ENCODE measurements at places on chromosomes 7 and 10. TPM values are rescaled to one million over a fixed set of nuclear protein-coding genes. Genes with fewer than 3 reads are reported as not detected.

GRCh38 chr7:17942231-17942630, 1.9 kb upstream of the SNX13 start:
- no peak for DNase-seq
- no peak overlapping the region for H3K4me3 ChIP-seq
- H3K36me3 ChIP-seq: no peaks in the 10 kb centered on the region
- no peaks in the 10 kb centered on the region for H3K27me3 ChIP-seq
- peaks cover 16% of the 10 kb centered on the region for H3K4me1 ChIP-seq

DNA sequence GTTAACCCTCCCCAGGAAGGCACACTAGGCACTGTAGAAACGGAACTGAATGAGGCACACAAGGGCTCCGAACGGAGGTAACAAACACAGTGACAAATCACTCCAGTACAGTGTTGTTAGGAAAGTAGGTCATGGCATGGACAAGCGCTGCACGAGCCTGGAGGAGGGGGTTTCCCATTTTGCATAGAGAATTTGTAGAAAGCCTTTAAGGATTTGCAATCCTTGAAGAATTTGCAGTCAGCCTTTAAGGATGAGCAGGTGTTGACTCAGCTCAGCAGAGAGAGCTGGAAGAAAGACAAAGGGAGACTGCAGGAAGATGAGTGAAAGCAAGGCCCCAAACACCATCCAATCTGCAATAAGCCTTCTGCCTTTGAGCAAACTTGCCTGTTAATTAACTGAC, 51.1 kb upstream of the PPP1R3C start:
- H3K27ac ChIP-seq: no peak overlapping the region
- H3K4me3 ChIP-seq: no peak overlapping the region
- H3K27me3 ChIP-seq: no peaks in the 10 kb centered on the region
- DNase-seq: no peak
- no peaks in the 10 kb centered on the region for H3K4me1 ChIP-seq

DNA sequence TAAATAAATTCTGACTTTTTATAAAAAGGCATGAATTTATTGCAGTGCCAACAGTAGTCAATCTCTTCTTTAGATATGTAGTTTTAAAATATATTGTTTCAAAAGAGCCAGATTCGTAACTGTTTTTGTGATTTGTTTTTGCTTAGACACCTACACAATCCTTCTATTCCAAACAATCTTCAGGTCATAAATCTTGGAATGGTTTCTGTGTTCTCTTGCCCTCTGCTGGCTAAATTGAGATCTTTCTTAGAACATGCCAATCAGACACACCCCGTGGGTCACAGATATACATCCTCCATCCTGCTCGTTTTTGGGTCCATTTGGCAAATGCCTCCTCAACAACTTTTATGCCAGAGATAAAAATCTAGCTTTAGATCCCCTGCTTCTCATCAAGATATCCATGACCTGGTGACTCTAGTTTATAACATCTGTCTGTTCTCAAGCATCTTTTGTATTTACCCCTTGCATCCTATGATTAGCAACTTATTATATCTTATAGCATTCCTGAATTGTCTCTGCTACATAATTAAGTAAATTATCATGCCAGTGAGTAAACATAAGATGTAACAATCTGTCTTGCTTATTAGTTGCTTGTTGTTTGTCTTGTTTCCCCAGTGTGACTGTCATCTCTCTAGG, 35.3 kb upstream of the IFRD1 start:
- H3K4me3 ChIP-seq: no peak overlapping the region
- no peaks in the 10 kb centered on the region for H3K36me3 ChIP-seq
- H3K27me3 ChIP-seq: no peaks in the 10 kb centered on the region
- no peak overlapping the region for H3K27ac ChIP-seq
- DNase-seq: peak; percentile 59

GRCh38 chr7:137488038-137488437, 144.5 kb upstream of the PTN start:
- H3K4me1 ChIP-seq: no peaks in the 10 kb centered on the region
- no peak overlapping the region for H3K4me3 ChIP-seq
- no peak overlapping the region for H3K27ac ChIP-seq
- H3K27me3 ChIP-seq: no peaks in the 10 kb centered on the region

- no peaks in the 10 kb centered on the region for H3K4me1 ChIP-seq
- no peaks in the 10 kb centered on the region for H3K36me3 ChIP-seq
- H3K27ac ChIP-seq: no peak overlapping the region
- no peaks in the 10 kb centered on the region for H3K27me3 ChIP-seq
- H3K4me3 ChIP-seq: no peak overlapping the region
Measured at GRCh38 chr7:27586825-27587224, 75.9 kb downstream of the HIBADH start.

GRCh38 chr10:79982861-79983260, 34.0 kb upstream of the SFTPD start:
- H3K27ac ChIP-seq: no peak overlapping the region
- H3K36me3 ChIP-seq: no peaks in the 10 kb centered on the region
- H3K27me3 ChIP-seq: peaks cover 48% of the 10 kb centered on the region
- DNase-seq: no peak
- H3K4me3 ChIP-seq: no peak overlapping the region

DNA sequence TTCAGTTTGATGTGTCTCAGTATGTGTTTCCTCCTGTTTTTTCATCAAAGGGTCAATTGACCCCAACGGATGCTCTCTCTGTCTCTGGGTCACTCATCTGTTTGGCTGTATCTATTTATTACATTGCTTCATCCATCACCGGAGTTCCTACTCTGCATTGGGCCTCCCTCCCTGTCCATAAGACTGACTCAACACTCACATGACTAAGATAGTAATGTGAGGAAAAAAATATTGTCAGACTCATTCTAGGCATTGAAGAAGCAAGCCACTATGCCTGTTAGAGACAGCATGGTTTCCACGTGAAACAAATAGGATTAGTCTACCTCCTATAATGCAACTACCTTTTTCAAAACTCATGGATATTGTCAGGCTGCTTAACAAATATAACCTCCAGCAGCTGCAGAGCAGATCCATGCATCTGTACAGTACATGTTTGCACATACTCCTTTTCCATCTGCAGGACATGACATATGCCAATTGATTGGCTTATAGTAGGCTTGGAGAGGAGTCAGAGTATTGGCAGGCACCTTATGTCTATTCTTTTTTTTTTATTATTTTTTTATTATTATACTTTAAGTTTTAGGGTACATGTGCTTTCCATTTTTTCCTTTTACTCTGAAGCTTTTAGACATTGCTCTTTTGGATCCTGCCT, 275.2 kb downstream of the LRRTM3 start:
- H3K4me1 ChIP-seq: no peaks in the 10 kb centered on the region
- no peaks in the 10 kb centered on the region for H3K27me3 ChIP-seq
- H3K4me3 ChIP-seq: no peak overlapping the region
- no peak overlapping the region for H3K27ac ChIP-seq

- H3K27me3 ChIP-seq: no peaks in the 10 kb centered on the region
- no peak overlapping the region for H3K27ac ChIP-seq
- no peak overlapping the region for H3K4me3 ChIP-seq
- no peak for DNase-seq
- H3K36me3 ChIP-seq: no peaks in the 10 kb centered on the region
- H3K4me1 ChIP-seq: no peaks in the 10 kb centered on the region
Measured at GRCh38 chr10:82256275-82256674, 381.3 kb downstream of the NRG3 start.

OR2A7 gene
- 3.6 TPM for total RNA-seq

SNCG gene
- total RNA-seq: 7.3 TPM

DNA sequence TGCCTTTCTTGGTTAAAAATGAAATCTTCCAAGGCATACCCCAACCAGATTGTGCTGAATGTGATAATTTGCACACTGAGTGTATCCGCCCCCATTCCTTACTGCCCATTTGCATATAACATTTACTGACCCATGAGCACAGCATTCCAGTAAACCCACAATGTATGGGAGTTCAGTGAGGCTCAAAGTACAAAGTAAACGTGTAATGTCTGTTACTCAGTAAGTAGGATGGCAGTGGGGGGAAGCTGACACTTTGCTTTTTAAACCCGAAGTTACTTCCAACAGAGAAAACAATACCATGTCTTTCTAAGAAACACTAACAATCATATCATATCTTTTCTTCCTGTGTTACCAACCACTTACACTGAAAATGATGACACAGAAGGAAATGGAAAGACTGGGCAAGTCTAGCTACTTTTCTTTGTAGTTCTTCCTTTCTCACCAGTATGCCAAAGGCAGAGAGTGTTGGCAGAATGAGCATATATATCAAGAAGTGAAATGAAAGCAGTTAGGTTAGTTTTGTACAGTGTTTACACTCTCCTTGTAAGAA, 27.1 kb upstream of the SOSTDC1 start:
- H3K4me3 ChIP-seq: no peak overlapping the region
- H3K27me3 ChIP-seq: no peaks in the 10 kb centered on the region
- no peak overlapping the region for H3K27ac ChIP-seq
- H3K4me1 ChIP-seq: no peaks in the 10 kb centered on the region
- no peaks in the 10 kb centered on the region for H3K36me3 ChIP-seq
- no peak for DNase-seq

DNA sequence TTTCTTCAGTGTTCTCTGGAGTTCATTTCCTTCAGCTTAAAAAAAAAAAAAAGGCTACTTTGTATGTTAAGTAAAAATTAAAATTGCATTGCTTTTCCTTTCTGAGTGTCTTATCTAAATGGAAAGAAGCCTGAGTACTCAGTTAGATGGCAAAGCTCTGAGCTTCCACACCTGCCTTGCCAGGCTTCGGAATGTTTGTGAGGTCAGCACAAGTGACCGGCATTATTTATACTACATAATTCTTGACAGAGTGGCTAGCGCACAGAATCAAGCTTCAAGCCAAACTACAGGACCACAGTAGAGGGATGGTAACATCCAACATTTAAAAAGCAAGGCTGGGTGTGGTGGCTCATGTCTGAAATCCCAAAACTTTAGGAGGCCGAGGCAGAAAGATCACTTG, 17.3 kb downstream of the PIP4K2A start:
- no peak overlapping the region for H3K27ac ChIP-seq
- no peak overlapping the region for H3K4me3 ChIP-seq
- no peaks in the 10 kb centered on the region for H3K27me3 ChIP-seq
- DNase-seq: no peak

DNA sequence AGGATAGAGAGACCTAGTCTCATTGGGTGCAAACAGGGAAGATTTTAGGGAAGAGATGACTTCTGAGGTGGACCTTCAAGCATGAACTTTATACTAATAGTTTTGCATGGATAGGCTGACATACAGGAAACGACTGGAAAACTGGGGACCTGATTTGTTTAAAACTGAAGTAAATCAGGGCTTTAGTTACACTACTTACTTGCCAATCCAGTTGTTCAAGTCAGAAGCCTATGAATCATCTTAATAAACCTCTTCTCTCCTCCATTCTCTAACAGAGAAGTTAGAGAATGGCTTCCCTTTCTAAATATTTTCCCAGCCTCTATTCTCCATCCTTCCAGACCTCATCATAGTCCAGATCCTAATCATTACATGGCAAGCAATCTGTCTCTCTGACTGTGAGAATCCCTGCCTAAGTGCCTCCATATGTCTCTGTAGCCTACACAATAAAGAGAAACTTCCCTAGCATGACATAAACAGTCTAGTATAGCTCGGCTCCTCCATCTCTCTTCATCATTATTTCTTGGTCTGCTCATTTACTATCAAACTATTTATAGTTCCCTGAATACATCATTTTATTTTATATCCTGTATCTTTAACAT, 55.8 kb downstream of the PRKG1 start:
- H3K4me1 ChIP-seq: no peaks in the 10 kb centered on the region
- H3K36me3 ChIP-seq: no peaks in the 10 kb centered on the region
- no peak overlapping the region for H3K4me3 ChIP-seq
- H3K27ac ChIP-seq: no peak overlapping the region
- no peaks in the 10 kb centered on the region for H3K27me3 ChIP-seq

RRP12 gene
- 22.2 TPM for total RNA-seq

DNA sequence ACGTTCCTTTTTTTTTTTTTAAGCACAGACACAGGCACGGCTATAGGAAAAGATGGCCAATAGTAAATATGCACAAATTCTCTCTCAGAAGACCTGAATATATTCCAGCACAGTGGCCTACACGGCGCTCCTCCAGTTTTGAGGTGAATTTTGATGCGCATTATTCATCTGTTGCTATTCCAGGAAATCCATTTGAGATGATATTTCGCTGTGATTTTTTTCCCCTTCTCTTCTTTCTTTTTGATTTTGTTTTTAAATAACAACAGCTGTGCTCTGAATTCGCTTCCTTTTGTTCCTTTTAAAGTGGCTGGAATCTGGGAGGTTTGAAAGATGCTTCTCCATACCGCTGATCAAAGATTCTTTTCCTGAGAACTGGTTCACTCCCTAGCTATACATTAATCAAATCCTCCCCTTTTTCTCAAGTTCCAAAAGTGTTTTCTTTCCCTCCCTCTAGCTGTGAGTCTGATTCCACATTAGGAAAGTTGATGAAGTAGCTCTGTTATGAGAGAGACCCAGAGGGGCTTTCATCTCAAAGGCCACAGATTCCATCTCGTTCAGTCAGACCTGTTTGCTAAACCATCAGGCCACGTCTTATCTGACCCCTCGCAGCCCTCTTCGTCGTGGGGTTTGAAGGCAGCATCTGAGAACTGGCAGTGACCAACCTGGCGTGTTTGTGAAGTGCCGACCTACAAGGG, 602.7 kb upstream of the NRP1 start:
- no peaks in the 10 kb centered on the region for H3K27me3 ChIP-seq
- no peak overlapping the region for H3K27ac ChIP-seq
- H3K36me3 ChIP-seq: no peaks in the 10 kb centered on the region

- H3K4me1 ChIP-seq: peaks cover 52% of the 10 kb centered on the region
- H3K27me3 ChIP-seq: no peaks in the 10 kb centered on the region
- peaks cover 59% of the 10 kb centered on the region for H3K36me3 ChIP-seq
- DNase-seq: no peak
Measured at GRCh38 chr10:69363666-69364065, 53.1 kb downstream of the TACR2 start.

DNA sequence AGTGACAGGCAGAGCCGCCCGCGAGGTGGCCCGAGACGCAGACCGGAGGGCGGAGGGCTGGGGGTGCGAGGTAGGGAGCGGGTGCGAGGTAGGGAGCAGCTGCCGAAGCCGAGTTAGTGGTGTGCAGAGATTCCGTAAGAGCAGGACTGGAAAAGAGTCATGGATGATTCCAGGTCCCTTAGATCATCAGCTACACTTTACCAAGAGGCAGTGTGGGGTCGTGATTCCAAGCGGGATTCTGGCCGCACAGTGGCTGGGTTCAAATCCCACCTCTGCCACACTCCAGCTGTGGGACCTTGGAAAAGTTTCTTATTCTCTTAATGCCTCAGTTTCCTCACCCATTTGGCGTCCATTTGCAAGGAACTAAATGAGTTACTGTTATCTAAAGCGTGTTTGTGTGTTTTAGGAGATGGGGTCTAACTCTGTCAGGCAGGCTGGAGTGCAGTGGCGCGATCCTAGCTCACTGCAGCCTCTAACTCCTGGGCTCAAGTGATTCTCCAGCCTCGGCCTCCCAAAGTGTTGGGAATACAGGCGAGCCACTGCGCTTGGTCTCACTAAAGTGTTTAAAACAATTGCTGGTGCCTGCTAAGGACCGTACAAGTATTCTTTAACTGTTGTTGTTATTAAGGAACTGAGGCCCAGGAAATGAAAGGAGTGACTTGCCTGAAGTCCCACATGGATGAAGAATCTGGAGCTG, 1.1 kb downstream of the NDUFB2 start:
- H3K4me3 ChIP-seq: peak overlapping the region; percentile 91
- no peaks in the 10 kb centered on the region for H3K36me3 ChIP-seq
- H3K27me3 ChIP-seq: no peaks in the 10 kb centered on the region
- H3K4me1 ChIP-seq: peaks cover 27% of the 10 kb centered on the region
- H3K27ac ChIP-seq: peak overlapping the region; percentile 96

DNAJC12 gene
- 9.5 TPM for total RNA-seq
